ENCODE measurements at places on chromosomes 1 and 21.

DNA sequence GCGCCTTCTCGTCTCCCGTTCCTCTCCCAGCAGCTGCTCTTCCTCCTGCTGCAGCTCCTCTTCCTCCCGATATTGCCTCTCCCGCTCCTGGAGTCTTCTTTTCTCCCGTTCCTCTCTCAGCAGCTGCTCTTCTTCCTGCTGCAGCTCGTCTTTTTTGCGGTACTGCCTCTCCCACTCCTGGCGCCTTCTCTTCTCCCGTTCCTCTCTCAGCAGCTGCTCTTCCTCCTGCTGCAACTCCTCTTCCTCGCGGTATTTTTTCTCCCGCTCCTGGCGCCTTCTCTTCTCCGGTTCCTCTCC is 5.3 kb downstream of the TCHH start:
- no peak for DNase-seq

DNA sequence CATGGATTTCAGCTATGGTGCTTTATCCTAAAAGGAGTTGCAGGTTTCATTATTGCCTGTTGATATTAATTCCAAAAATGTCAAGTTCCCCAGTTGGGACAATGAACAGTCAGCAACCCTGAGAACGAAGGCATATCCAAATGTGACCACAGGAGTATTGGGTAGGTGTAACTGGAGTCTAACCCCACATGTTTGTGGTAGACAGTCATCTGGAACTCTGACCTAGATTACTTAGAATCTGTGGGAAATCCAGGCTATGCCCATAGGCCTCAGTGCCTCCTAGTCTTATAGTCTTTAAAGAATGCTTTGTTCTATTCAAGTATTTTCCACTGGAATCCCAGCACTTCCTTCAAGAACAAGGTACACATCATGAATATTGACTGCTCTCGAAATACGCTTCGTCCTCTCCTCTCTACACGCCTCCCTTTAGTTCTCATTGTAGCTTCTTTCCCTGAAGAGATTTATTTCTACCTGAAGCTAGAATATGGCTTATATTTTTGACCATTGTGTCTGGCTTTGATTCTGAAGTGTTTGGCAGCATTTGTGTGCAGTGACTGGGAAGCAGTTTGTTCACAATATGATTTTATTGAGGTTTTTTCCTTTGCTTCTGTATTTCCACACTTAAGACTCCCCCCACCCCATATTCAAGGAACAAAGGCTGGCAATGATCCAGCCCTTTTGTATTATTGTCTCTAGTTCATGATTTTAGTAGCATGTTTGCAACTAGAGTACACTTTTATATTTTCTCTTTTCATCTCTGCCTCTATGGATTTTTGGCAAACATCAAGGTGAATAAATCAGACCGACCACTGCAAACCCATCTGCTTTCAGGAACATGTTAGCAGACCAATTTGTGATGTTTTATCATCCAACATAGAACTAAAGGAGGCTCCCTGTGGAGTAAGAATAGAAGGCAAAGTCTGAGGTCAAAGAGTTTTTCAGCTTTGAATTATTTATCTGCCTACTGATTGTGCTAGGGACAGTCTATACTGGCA is 178.6 kb downstream of the GPR52 start:
- no peak for DNase-seq

DNA sequence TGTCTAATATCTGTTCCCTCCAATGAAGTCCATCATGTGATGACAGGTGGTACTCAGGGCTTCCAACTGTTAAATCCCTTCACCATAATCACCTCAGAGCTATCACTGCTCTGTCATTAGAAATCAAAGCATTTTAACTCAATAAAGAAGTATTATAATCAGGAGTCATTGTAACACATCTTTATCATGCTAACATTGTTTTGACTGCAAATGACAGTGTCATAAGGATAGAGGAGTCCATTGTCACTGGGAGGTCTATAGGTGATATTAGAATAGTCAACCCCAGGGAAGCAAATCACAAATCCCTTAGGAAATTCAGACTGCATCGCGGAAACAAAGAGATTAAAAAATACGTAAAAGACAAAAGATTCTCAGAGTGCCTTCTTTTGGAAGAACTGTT is 30.8 kb downstream of the LRRC53 start:
- no peak for DNase-seq

DNA sequence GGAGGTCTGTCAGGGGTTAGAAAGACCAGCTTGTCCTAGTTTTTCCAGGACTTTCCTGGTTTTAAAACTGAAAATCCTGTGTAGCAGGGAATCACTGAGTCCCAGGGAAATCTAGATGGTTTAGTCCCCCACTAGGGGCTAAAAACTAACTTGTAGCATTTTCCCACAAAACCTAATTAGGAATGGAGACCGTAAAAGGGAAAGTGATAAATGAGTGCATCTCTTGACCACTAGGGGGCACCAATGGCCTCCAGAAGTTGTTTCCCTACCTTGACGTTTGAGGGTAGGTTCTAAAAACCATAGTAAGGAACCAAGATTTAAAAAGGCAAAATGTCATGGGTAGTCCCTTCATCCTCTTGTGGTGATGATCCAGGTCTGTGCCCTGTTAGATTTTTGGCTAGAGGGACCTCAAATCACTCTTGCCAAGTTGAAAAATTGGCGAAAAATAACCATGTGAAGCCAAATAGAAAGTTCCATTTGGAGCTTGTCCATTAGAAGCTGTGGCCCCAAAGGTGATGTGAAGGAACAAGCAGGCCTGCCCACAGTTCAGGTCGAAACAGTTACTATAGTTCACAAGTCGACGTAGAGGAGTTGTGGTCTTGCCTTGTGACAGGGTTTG is 24.5 kb downstream of the CLIC6 start:
- peak; percentile 10 for DNase-seq

DNA sequence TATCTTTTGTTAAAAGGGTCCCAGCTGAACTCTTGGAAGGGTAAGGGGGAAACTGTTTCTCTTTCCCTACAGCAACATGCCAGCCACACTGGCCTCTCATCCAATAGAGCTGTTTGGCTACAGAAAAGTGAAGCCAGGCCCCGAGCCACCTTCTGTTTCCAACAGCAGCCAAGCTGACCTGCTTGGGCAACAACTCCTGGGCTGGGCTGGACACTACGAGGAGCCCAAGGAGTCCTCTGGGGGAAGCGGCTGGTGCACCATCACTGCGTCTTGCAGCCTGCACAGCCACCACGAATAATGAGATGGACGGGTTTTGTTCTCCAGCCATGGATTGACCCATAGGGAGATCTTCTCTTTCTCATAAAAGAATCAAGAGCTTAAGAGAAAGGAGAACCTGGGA is 624.9 kb downstream of the NPHP4 start:
- no peak for DNase-seq

GRCh38 chr1:91505086-91505485 is 4.4 kb downstream of the CDC7 start:
- no peak for DNase-seq

DNA sequence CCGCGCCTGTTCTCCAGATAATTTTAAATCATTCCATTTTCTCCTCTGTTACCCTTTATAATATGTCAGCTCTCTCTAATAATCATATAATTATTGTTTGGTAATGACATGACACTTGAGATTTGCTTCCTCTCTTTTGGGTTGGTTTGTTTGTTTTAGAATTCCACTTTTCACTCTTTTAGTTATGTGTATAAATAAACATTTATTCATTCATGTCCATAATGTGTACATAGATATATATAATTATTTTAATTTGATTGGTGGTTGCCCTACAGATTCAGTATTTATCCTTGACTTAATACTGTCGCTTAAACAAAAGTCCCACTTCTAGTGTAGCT is 93.4 kb upstream of the FMN2 start:
- DNase-seq: no peak

GRCh38 chr1:119266386-119266785 is 102.2 kb upstream of the HAO2 start:
- DNase-seq: no peak

DNA sequence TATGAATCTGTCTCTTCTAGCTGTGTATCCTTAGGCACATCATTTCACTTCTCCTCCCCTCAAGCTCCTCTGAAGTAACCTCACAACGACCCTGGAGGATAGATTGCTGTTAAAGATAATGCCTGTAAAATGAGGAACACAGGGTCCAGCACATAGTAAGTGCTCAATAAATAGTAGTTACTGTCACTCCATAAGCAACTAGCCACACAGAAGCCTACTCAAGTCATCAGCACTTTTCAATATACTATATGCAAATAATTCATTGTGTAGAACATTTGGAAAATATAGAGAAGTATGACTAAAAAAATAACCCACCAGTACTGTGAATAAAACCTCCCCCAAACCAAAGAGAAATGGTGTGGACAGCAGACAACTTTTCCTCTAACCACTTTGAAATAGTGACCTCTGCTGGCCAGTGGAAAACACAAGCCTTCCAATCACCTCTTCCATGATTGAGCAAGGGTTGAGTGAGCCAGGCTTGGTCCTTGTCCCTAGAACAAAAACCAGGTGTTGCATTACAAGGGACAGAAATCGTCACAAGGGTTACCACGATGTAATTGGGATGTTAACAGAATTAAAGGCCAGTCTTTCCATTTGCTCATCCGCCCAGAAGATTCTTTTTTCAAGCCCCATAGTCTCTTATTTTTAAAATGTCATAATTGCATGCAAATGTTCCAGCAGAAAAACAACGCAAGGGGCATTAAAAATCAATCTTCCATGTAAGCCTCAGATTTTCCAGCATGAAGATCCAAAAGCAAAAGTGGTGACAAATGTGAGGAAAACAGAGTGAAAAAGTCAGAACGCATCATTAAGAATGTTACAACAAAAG is 15.7 kb upstream of the GLIS1 start:
- no peak for DNase-seq

GRCh38 chr21:39553331-39553730 is 59.4 kb upstream of the B3GALT5 start:
- DNase-seq: no peak

Data from activated CD4-positive, CD25-positive, alpha-beta regulatory T cell treated with anti-CD3 and anti-CD28 coated beads, Interleukin-2, amount 50 U/mL, for 16 hours (primary cell).